ENCODE measurements at places on chromosomes 1 and 21.

- no peak for DNase-seq
Measured at GRCh38 chr1:2969845-2970291, 51.4 kb upstream of the ACTRT2 start.

- DNase-seq = peak; percentile 13
Measured at GRCh38 chr1:3651930-3652547, at the start of gene TP73. TSS of gene TP73 (plus strand) at chr1:3652516. CDS start at chr1:3682366, 29,850 bp downstream.

DNA sequence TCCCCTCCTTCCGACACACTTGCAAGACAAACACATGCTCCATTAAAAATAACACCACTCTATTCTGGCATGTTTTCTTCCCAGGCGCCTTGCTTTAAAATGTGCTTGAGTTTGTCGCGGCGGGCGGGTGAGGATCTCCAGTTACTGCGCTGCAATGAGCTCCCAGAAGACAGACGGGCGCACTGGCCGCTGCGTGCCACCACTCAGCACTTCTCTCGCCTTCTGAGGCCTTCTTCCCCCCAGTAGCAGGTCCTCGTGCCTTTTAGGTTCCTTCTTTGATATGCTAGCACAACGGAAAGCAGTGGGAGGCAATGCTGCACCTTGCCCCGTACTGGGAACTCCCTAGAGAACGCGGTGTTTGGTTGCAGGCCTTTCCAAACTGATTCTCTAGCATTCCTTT, 279.5 kb upstream of the NR5A2 start:
- no peak for DNase-seq

- DNase-seq = no peak
Measured at GRCh38 chr1:24767351-24767750, 22.1 kb downstream of the CLIC4 start.

DNA sequence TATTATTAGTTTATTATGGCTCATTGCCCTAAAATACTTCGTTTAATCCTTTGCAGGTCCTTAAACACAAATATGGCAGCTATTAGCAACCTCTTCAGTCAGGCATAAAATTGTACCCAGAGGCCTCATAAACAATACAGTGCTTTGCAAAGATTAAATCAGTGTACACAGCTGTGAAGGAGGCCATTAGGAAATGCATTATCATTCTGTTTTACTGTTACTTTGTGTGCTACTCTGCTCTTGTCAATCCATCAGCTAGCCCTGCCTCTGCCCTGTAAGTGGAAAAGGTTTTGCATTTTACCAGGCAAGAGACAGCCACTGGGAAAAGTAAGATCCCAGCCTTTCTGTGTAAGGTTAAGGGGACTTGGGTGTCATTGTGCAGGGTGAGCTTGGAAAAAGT, 415.7 kb upstream of the DAB1 start:
- DNase-seq = no peak

All from inflammatory macrophage treated with lipopolysaccharide for 4 hours (primary cell).